Astrocyte (in vitro differentiated cells and primary cell): ENCODE measurements at places on chromosomes 12 and 14.
A peak's percentile ranks its signal among the peaks of the same experiment; 100 is the strongest.

DNA sequence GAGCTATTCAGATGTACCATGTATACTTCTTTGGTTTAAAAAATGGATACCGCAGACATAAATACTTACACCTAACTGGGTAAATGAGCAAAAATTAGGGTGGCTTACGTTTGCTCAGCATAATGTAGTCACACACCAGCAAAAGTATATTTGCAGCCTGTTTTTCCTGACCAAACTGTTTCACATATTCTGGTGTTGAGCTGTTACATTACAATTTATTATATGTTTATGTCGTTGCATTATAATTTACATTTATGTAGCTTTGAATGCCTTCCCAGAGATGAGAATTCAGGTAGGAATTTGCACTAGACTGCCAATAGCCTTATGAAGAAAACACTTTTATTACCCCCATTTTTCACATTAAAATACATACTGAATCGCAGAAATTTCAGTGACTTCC is 183.3 kb downstream of the PTPRO start:
- no peak for DNase-seq

GRCh38 chr12:125519026-125519651 is 453.9 kb downstream of the AACS start:
- DNase-seq: no peak

DNA sequence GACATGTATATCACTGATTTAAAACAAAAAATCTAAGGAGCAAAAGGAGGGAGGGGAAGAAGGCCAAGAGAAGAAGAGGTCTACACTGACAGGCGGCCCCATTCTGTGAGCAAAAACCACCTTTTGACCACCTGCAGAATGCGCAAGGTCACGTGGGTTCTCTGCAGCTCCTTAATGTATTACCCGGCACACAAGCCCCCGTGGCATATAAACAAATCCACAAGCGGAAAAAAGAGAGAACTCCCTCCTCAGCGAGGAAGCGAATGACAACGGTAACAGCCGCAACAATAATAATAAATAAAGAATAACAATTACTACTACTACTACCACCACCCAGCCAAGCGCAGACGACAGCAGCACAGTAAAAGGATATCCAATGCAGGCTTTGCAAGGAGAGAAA is 1.3 kb downstream of the KSR2 start:
- DNase-seq: no peak

- DNase-seq: no peak
These were observed 140.4 kb upstream of the MAX start for GRCh38 chr14:65242732-65243134.

GRCh38 chr12:27342536-27342935 is 9.9 kb downstream of the BMAL2 start:
- DNase-seq: no peak

GRCh38 chr12:25585662-25586061 is 32.6 kb upstream of the LMNTD1 start:
- peak; percentile 6 for DNase-seq

GRCh38 chr14:68548194-68549076 is 244.4 kb downstream of the ZFP36L1 start:
- DNase-seq: peak; percentile 99
